ENCODE measurements at places on chromosomes 7 and 10.

- peak; percentile 12 for DNase-seq
These were observed 11.2 kb downstream of the IL2RA start for GRCh38 chr10:6050801-6051445.

DNA sequence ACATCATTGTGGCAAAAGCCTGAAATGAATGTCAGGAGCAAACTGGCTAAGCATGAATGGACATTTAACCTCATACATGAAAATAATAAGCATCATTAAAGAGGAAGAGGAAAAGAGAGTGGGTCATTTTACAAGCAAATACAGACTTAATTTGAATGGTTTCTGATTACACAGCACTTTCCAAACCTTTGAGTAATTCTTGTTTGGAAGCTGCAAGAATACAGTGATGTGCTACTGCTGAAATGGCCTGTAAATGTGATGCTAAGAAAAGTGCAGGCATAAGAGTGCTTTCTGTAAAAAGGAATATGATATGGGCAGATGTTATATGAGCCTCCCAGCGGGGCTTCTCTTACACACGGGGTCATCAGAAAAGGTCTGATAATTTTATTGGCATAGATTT is 30.2 kb downstream of the TAS2R16 start:
- DNase-seq, result no peak

GRCh38 chr10:112842832-112843360 is 107.2 kb upstream of the TCF7L2 start:
- peak; percentile 43 for DNase-seq

DNA sequence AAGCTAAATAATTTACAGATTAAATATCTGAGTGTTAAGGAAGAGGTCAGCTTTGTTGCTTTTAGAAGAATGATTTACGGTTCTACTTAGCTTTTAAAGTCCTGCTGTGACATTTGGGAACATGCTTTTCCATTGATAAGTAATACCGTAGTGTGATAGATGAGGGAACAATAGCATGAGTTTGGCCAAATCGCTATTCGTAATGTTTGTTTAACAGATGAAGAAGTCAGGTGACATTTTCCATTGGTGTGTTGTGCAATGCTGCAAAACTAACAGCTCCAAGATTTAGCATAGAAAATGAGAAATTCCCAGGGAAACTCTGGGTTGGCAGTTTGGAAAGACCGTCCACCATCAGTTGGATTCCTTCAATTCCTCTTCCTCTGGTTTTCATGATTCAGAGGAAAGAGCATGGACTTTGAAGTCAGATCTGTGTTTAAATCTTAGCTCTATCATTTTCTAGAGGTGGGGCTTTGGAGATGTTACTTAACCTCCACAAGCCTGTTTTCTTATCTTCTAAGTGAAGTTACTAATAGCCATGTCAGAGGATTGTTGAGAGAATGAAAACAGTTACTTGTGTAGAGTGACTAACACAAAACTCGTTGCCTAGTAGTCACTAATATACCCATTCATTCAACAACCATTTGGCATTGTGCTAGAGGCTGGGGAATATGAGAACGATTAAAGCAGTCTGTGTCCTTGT is 140.4 kb upstream of the BMPER start:
- DNase-seq, result peak; percentile 80

DNA sequence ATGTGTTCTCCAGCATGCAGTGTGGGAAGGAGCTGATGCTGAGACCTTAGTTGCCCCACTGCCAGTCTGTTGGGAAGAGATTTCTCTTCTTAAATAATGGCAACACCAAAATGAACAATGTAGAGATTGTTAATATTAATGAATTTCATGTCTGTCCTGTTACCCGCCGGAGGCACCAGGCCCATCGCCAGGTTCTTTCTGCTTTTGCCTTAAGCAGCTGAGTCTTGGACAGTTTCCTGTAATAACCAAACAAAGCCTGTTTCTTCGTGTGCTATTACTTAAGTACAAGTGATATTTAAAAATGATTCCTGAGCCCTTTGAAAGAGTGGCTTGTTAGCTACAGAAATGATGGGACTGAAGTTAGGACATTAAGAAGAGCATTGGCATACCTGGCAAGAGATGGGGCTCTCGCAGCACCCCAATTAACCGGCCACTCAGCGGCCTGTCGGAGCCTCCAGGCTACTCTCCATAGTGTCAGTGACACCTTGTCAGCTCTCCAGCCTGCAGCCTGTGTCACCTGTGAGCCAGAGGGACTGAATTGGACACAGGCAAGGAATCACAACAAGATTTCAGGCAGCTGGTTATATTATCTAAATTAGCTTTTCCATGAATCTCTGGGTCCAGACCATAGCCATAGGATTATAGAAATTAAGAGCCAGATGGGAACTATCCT is 142.0 kb downstream of the CELF2 start:
- DNase-seq, result no peak

- DNase-seq, result peak; percentile 30
These were observed 9.5 kb downstream of the FAM241B start for GRCh38 chr10:69639291-69640195.

DNA sequence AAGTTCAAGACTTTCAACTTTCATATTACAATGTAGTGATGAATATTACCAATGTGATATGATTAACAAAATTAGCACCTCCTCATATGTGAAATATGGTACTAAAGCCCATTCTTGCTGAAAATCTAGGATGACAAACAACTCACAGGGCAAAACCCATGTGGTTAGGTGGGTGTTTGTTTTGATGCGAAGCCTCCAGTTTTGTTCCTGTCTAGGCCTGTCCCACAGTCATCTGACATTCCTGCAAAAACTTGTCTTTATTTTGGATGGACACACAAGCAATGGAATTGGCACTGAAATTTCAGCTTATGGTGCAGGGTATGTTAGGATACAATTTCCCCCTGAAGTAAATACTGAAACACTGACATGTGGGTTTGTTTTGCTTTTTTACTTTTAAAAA is 95.3 kb downstream of the PARD3 start:
- DNase-seq, result no peak

GRCh38 chr7:30184791-30185487 is 50.2 kb downstream of the MTURN start:
- no peak for DNase-seq

GRCh38 chr7:133461421-133461820 is 208.5 kb downstream of the EXOC4 start:
- no peak for DNase-seq

DNA sequence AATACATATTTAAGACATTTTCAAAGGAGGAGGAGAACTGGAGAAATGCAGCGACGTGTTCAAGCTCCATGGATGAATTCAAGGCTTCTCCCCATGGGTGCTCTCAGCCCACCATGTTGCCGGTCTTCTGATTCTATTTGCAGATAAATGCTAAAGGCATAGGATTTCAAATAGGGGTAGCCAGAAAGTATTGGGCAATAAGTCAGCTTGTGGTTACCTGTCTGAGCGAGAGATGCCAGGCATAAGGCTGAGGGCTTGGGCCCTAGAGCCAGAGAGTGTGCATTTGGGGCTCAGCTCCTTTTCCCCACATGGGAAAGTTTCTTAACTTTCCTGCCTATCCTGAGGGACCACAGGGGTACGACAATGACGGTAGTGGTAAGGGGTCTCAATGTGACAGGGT is 180.0 kb downstream of the PARD3 start:
- no peak for DNase-seq

DNA sequence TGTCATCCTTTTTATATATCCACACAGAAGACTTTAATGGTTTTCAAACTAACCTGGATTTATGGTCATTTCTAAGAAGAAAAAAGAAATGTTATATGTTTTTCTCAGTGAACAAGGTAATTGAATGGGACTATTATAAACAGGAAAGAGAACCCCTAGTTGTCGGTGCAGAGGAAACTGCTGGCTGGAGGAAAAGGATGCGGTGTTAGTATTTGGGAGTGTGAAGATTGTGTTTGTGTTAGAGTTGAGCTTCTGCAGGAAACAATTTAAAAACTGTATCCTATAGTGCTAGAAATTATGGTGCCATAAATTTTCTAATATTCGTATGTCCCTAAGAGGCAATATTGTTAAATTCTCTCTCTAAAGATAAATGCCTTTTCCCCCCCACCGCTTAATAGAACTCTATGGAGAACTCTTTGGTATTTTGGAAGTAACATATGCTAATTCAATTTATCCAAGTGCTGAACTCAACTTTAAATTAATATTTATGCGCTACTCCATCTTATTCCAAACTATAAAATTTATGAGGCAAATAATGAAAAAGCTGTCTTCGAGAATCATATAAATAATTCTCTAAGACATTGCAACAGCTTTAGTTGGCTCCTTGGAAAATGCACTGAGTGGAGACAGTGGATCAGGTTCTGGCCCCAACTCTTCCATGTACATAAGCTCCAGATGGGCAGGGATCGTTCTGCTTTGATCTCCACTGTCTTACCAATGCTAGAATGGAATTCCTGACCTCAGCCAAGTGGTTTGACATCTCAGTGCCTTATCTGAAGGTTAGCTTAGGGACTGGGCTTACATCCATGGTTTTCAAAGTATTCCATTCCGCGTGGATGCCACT is 5.6 kb downstream of the BZW2 start:
- no peak for DNase-seq

DNA sequence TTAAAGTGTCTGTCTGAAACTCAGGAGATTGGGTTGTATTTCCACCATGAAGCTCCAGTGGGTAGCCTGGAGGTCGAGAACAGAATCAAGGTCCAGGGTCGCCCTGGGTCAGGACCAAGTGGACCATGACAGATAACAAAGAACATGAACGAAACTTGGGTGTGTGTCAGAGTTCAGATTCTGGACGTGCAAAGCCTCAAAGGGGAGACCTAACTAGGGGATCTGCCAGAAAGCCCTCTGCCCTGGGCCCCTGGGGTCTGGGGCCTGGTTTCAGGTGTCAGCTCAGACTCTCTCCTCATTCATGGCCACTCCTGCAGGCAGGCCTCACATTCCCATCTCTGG is 1.6 kb downstream of the RASSF4 start:
- DNase-seq, result no peak

- no peak for DNase-seq
These were observed 56.7 kb downstream of the MTPN start for GRCh38 chr7:135920478-135920877.

DNA sequence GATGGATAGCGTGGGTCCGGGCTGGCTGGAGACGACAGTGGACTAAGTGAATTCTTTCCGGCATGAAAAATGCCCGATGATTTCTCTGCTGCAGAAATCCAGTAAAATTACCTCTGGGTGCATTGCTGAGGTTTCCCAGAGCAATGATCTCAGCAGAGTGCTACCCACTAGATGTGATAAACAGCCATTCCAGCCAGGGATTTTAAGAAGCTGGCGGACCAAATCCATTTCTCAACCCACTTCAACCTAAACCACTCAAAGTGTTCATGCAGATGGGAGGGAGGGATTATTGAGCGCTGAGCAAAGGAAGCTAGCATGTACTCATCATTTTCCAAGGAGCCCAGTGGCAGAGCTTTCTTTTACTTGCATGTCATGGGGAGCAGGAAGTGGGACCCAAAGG is 116.7 kb downstream of the PRKCQ start:
- DNase-seq, result no peak

GRCh38 chr7:36985866-36986400 is 261.6 kb upstream of the AOAH start:
- DNase-seq, result no peak

DNA sequence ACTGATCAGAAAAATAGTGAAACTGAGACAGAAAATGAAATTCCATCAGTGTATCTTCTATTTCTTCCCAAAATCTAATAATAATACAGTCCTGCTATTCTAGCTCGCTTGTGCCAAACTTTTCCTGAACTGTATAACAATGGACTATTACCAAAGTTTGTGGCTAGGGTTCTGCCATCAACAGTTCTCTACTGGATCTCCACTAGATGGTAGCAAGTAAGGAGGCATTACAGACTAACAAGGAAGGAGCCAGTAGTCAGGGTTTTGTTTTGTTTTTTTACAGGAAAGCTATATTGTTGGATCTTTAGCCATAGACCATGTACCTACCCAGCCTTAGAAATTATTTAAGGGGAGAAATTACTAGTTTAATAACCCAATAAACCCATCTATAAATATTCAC is 10.8 kb downstream of the MTERF1 start:
- no peak for DNase-seq

GRCh38 chr7:21113609-21114415 is 314.1 kb upstream of the SP4 start:
- DNase-seq, result no peak

GRCh38 chr7:2776401-2776800 is 67.7 kb downstream of the GNA12 start:
- no peak for DNase-seq

GRCh38 chr7:113159746-113160339 is 41.5 kb upstream of the SMIM30 start:
- DNase-seq, result peak; percentile 44

DNA sequence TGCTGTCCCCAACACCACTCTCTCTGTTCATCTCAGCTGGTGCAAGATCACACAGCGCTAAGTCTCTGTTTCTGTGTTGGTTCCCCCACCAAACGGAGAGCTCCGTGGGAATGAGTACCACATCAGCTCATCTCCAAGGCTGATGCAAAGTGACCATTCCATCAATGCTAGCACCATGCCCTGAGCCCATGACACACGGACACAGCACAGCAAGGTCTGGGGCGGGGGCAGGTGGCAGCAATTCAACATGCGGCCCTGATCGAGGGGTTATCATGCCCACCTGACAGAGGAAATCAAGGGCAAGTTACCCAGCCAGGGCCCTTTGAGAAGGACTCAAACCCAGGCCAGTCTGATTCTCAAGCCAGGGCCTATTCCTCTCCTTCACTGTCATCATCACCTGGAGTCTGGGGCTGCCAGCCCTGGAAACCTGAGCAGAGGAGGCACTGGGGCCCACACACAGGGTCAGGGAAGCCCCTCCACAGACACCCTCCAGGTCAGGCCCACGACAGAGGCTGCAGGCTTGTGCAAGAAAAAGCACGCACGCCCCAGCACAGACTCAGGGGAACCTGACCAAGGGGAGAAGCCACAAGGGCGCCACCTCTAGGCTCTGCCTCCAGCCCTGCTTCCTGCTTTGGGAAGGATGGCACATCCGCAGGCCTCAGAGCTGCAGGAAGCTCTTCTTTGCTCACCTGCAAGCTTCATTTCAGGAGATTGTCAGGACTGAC is 74.8 kb downstream of the GRID1 start:
- no peak for DNase-seq

DNA sequence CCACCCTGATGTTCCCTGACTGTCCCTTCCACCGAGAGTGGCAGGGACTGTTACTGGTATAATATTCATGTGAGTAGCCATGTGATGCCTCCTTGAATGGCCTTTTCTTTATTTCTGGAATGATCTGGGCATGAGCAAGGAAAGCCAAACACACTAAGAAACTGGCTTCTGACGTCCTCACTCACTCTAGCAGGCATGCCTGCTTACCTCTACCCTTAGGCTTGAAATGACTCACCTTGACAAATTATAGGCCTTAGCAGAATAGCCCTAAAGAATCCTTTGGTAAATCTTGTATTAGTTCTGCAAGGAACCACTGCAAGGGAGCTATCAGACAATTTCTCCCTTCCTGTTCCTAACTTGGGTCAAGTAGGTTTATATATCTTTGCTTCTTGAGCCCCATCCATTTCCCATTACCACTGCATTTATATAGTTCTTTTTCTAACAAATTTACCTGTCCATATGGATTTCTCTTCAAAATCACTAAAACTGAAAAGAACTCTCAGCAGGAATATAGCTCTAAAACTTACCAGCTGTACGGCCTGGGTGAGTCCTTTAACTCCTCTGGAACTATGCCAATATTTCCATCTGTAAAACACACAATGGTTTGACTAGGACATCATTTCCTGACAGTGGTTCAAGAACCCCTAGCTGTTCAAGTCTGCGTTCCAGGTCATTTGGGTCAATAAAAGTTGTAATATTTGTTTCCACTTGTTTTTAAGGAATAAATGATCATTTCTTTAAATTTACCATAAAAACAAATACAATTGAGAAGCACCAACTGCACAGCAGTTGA is 13.0 kb upstream of the NDUFA5 start:
- no peak for DNase-seq
